ENCODE measurements at places on chromosomes 5 and 9.

DNA sequence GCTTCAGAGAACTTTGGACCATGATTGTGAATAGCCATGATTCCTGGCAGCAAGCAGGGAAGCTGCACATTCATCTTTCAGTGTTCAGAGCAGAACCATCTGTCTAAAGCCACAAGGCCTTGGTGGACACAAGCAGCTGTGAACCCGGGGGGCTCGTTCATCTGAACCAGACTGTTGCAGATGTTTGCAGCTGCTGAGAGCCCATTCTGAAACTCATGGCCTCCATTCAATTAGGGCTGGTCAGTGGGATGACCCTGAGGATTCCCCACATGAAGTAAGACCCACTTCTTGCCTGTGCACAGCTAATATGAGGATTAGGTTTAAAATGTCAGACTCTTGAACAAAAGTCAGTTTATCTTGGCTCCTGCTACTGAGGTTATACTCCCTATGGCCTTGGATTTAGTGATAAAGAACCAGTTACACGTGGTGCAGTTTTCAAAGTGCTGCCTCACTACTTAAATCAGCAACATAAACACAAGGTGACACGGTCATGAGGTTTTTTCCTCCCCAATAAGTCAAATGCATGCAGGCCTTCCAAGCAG is 109.8 kb upstream of the IFNK start:
- peak; percentile 79 for DNase-seq

GRCh38 chr5:67241326-67241725 is 44.7 kb upstream of the CD180 start:
- no peak for DNase-seq

DNA sequence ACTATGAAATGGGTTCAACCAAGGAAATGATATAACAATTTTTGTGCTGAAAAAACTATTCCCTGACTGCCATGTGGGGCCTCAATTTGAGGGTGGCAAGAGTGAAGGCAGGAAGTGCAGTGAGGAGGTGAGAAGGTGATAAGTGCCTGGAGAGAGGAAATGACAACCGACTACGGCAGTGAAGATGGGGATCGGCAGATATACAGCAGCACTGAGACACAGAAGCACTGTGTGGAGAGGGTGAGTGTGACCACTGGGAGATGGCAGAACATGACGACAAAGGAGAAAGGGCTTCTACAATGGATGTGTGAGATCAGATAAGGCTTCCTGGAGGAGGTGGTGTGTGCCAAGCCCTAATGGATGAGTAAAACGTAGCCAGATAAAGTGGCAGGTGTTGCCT is 271.8 kb downstream of the TRIM32 start:
- no peak for DNase-seq

DNA sequence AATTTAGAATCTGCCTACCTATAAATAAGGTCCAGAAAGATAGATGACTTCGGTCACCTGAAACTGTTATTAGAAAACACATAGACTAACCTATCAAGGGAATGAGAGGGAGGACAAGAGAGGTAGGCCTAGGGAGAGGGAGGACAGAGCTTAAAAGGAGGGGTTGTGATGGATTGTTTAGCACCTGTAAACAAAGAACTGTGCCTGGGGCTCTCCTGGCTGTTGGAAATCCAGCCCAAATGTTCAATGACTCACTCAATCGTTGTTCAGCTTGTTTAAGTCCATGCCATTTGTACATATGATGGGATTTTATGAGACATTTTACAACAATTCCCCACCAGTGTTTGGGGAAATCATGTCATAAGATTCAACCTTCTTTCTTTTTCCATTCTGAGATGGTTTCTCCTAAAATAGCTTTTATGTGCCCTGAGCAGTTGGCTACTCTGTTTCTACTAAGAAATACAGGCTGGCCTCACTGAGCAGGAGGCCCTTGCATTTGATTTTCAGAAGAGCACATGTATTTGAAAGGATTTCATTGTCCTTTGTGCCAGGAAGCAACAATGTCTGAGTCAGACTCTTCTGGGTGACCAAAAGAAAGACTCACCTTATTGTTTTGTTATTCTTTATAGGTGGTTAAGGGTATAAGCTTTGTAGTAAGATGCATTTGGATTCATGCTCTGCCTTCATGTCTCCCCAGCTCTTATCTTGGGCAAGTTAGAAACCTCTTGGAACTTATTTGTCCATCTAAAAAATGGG is 48.2 kb upstream of the GPR151 start:
- DNase-seq: no peak

DNA sequence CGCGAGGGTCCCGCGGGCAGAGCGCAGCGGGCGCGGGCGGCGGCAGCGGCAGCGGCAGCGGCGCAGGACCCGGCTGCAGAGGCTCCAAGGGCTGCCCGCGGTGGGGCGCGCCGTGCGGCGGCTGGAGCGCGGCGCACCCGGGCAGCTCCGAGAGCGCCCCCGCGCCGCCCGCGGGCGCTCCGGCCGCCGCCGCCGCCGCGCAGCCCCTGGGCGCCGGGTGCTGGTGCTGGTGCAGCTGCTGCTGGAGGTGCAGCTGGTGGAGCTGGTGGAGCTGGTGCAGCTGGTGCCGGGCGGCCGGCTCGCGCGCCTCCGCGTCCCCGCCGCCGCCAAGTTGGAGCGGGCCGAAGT is 644 bp downstream of the IER5L start:
- no peak for DNase-seq

DNA sequence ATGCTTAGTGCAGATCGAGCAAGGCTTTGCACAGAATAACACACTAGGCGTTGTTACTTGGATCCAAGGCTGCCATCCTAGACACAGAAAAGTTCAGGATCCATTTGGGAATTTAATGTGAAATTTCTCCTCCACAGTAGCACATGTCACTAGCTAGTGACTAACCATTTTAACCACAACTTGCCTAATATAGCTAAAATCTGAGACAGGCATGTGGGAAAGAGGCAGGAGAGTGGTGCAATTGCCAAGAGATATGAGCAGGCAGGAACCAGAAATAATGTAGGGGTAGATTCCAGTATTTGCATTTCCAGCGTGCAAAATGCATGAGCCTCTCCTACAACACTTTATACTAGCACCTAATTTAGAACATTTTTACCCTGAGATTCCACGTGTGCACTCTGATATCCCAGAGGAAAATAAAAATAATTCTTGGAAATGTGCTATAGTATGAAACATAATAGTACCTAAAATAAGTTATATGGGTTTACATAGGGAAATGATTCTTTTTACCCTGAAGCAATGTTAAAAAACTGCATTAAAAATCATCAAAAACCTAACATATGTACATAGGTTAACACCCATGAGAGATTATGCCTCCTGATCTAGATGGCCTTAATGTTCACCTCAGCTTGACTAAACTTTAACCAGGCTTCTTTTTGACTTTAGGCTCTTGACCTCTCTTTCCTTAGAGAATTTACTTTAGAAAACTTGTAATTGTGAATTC is 1230.6 kb upstream of the NUDT12 start:
- no peak for DNase-seq

- DNase-seq: no peak
Measured at GRCh38 chr9:80538976-80539375, 967.2 kb downstream of the TLE4 start.

- DNase-seq: no peak
Measured at GRCh38 chr5:84384604-84385575, at the start of gene EDIL3. Gene EDIL3 (minus strand): TSS chr5:84384880. CDS start chr5:84384374, 506 bp downstream.

- DNase-seq: no peak
Measured at GRCh38 chr9:13758936-13759335, 479.4 kb upstream of the MPDZ start.

DNA sequence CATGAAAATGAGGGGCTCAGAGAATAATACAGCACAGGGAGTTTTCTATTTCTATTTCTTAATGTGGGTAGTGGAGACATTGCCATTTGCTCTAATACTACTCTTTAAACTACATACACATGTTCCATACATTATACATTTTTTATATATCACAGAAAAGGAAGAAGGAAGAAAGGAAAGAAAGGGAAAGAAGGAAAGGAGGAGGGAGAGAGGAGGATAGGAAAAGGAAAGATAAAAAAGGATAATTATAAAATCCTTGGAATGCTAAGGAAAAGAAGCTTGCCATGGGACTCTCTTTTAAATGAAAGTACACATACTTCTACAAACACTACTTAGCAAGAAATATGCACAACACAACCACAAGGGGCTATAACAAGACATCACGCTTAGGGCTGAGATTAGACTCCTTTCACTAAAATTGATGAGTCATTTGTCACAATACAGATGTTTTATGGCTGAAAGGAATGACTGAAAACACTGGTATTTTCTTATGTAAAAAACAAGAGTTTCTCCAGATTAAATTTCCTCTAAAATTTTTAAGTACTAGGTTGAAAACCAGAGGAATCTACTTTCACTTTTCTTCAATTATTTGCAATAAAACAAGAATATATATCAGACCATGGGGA is 219.8 kb downstream of the ARL15 start:
- no peak for DNase-seq

DNA sequence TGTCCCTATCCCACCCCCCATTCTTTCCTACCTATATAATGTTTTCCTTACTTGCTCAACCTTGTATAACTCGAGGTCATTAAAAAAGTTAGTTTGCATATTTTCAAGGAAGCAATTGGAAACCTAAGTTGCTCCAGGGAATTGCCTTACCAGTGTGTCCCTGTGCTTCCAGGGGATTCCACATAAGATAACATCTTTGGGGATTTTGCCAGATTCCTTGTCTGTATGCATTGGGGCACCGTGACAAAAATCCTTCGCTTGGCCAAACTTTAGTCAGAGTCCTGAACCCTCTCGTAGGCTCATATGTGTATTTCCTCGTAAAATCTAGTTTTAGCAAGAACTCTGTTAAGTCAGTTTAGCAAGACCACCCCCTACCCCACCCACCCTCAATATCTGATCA is 14.7 kb upstream of the OSMR start:
- no peak for DNase-seq

DNA sequence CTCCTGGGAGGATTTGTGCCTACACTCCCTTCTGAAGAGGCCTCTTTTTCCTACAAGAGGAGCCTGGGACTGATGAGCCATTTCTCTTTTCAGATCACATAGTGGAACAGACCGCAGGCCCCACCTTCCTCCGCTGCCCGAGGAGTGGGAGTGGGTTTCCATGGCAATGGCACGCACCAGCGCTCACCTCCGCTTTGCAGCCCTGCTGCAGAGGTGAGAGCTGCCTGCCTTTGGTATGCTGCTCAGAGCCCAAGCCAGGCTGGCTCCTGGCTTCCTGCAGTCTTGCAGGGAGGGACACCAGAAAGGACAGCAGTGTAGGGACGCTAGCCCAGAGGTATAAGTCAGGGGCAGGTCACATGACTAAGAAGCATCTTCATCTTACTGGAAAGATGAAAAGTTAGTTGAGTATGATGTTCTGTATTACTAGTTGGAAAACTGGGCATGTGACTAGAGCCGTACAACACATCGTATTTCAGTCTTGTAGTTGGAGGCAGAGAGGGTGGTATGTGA is 12.4 kb downstream of the PTTG1 start:
- DNase-seq: peak; percentile 65
